ENCODE measurements at places on chromosomes 13 and 19.

DNA sequence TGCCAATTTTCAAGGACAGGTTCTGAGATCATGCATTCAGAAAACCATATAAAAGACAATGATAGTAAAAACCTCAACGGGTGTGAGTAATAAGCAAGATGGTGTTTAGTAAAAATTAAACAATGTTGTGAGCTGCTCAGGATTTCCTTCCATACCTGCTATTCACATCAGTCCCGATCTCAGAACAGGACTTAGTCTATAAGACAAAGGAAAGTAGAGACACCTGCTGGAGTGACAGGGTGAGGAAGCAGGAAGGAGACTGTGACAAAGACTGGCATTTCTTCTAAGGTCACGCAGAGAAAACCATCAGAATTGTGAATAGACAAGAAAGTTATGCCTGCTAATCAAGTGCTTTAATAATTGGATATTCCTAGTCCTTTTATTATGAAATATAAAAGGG is 648.0 kb downstream of the DACH1 start:
- DNase-seq, result no peak

- no peak for DNase-seq
Observed at GRCh38 chr13:48132961-48133360, 38.1 kb upstream of the MED4 start.

DNA sequence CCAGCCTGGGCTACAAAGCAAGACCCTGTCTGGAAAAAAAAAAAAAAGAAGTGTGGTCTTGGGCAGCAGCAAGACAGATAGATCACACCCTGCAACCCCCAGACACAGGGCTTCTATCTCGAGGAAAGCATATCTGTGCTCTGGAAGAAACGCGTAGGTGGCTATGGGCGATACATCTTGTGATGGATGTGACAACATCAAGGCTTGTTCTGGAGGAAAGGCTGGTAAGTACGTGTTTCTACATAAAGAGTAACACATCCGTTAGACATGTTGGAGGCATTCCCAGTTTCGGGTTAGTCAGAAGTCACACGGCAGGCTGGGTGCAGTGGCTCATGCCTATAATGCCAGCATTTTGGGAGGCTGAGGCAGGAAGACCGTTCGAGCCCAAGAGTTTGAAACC is 6.6 kb upstream of the DHDH start:
- DNase-seq, result peak; percentile 53

DNA sequence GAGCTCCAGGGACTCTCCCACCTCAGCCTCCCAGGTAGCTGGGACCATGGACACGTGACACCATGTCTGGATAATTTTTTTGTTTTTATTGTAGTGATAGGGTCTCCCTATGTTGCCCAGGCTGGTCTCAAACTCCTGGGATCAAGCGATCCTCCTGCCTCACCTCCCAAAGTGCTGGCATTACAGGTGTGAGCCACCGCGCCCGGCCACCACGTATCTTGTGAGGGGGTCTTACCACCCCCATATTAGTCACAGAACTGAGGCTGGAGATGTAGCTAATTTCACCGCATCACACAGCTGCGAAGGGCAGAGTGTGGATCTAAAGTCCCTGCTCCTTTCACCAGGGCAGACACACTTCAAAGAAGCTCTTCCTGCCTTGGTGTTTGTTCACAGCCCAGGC is 211.8 kb upstream of the SOX1 start:
- DNase-seq, result no peak

Measured in MV-4-11 (cell line).